HCEC 1CT (cell line): ENCODE measurements at places on chromosomes 7 and 10.

DNA sequence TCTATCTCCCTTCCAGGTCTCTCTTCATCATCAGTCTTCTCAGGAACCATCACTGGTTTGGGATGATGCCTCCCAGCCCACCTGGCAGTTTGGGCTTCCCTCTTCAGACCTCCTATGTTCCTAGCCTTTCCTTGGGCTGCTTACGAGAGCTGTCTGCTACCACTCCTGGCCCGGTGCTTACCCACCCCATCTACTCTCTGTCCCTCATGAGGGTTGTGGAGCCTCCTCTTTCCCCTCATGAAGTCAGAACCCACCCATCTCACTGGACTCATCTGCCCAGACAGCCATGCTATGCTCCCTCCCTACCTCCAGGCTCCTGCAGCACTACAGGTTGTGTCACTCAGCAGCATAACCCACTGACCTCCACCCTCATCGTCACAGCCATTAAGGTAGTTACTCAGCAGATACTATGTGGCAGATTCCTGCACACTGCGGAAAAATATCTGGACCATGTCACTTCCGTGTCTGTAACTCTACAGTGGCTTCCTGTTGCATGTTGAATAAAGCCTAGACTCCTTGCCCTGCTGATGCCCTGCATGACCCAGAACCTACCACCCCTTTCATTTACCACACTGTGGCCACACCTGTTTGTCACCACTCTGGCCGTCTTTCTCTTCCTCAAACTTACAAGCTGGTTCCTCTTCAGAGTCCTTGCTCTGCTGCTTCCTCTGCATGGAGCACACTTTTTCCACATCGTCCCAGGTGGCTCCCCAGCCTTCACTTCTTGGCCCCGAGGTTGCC lies 2.0 kb downstream of the DBNL start:
- no peak for DNase-seq

DNA sequence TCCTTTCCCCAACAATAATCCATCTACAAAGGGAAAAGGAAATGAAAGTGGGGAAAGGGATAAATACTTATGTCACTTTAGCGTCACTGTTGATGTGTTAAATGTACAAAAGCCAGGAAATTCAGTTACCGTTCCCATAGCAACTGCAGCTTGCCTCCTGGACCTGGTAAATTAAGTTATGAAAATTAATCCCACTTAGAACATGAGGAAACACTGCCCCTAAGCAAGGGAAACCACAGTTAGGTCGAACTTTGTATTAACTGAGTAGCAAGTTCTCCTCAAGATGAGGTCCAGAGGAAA lies 338.2 kb upstream of the AOAH start:
- DNase-seq = no peak

GRCh38 chr7:155340071-155340531 lies 42.4 kb downstream of the INSIG1 start:
- no peak for DNase-seq

GRCh38 chr10:59868696-59869593 lies 37.4 kb downstream of the CCDC6 start:
- DNase-seq = no peak

GRCh38 chr10:79560160-79560709 lies at the start of gene SFTPA2:
TSS of gene SFTPA2 (minus strand) at chr10:79560407. CDS start at chr10:79559483, 924 bp downstream.
- no peak for DNase-seq

DNA sequence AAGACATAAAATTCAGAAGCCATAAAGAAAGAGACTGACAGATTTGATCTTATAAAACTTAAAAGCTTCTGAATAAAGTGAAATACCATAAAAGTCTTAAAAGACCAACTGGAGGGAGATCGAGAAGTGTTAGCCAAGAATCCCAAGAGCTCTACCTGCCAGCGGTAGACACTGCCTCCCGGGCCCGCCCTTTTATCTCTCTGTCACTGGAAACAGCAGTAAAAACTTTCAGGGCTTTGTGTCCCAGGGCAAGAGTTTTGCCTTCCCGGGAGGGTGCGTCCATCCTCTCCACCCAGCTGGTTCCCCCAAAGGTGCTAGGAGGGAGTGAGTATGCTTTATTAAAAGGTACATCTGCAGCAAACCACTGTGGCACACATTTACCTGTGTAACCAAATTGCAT lies 5.8 kb downstream of the PLA2G12B start:
- DNase-seq = no peak

DNA sequence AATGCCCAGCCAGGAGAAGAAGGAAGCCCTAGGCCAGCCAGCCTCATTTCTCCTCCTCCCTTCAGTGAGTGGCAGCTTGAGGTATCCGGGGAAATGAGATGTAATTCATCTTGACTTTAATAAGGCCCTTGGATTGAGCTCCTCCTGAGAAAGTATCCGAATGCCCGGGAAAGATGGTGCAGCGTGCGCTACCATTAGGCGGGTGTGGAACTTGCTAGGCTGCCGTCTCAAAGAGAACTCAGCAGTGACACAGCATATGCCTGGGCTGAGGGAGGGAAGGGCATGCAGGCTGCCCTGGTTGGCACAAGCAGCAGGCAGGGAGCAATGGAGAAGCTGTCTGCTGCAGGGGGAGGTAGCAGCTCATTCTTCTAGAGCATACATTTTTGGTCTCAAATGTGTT lies 659.8 kb upstream of the FOXK1 start:
- DNase-seq = no peak

- no peak for DNase-seq
Measured at GRCh38 chr10:61187601-61188000, 243.6 kb upstream of the RHOBTB1 start.
